ENCODE measurements at places on chromosomes 12 and 14.

DNA sequence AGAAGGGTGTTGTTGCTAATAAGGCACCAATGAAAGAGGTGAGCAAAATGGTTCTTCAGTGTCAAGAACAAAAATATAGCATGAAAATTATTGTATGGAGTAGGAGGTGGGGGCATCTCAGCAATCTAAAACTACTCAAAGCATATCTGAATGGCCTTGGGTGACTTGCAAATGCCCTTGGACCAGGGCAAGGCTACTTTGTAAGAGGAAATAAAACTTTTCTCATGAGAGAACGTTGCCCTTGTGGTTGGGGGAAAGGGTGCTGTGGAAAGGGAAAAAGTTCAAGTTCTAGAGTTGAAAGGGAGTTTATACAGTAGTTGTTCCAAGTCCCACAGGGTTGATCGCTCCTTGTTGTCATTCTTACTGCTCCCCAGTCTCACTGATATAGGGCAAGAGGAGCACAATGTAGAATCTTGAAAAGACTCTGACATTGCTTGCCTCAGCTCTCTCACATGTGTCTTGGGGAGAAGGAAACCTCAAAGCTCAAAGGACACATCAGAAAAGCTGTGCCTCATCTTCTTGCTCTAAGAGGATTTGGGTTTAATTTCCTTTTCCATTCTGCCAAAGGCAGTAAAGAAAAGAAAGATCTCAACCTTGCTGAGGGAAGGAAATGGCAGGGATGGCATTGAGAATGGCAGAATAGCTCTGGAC lies 270.5 kb downstream of the DUSP6 start:
- DNase-seq = no peak

GRCh38 chr12:132267873-132268272 lies 61.5 kb downstream of the GALNT9 start:
- DNase-seq = no peak

DNA sequence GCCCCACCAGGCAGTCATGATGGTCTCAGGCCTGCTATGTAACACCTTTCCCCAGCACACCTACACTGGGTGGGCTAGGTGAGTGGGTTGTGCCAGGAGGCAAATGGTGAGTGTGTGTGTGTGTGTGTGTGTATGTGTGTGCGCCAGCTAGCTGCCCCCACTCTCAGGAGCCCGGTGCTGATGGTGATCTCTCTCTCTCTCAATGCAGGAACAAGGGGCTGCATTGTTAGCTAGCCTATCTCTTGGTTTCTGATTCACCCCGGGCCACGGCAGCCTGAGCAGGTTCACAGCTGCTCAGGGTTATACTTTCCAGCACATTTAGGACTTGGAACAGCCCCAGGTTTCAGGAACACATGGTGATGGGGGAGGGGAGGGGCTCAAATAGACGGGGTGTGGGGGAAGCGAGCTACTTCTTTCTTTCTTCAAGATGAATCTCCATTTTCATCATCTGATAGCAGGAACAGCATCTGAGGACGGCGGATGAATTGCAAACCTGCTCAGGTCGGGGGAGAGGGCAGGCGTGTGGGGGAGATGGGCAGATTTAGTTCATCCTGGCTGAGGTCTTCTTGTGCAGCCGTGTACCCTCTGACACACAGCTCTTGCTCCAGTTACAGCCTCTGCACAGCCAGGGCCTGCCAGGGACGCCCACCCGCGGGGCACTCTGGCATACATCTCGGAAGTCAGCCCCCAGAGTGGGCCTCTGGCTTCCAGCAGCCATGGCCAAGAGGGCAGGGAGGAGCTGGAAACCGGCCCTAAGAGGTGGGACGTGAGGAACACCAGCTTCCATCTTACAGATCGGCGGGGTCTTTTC lies 137.6 kb downstream of the ZFP36L1 start:
- DNase-seq = no peak

- DNase-seq = no peak
Measured at GRCh38 chr12:65946821-65947220, 122.5 kb downstream of the HMGA2 start.

- no peak for DNase-seq
Measured at GRCh38 chr12:30219047-30219446, 435.3 kb upstream of the TMTC1 start.

GRCh38 chr14:60153991-60154390 lies 11.2 kb downstream of the DHRS7 start:
- DNase-seq = no peak

DNA sequence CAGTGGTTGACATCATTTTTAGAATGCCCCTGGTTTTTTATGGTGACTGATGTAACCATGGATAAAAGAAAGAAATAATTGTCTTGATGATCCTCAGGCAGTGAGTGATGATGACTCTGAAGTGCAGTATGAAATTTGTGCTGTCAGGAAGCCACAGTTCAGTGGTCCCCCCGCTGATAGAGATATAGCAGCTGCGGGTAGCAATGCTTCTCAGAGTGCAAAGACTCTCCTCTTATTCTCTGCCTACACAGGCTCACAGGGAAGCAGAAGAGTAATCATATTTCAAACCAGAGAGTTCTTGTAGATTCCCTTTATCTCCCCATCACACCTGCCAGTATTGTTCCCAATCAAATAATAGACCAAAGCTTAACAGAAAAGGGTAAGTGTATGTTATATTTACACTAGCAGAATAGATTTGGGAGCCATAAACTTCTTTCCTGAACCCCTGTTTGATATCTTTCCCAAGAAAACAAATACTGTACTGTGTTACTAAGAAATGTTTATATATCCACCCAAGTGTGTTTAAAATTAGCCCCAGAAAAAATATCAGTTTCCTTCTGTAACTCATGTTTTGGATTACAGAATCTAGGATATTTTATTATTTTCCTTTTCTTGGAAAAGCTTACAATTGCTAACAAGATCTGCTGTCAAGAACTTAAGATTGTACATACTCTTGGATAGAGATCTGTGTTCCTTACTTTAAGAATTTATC lies 1817.4 kb upstream of the FLRT2 start:
- DNase-seq = no peak

- DNase-seq = no peak
Measured at GRCh38 chr12:68259318-68259940, 6.0 kb upstream of the IL22 start.

DNA sequence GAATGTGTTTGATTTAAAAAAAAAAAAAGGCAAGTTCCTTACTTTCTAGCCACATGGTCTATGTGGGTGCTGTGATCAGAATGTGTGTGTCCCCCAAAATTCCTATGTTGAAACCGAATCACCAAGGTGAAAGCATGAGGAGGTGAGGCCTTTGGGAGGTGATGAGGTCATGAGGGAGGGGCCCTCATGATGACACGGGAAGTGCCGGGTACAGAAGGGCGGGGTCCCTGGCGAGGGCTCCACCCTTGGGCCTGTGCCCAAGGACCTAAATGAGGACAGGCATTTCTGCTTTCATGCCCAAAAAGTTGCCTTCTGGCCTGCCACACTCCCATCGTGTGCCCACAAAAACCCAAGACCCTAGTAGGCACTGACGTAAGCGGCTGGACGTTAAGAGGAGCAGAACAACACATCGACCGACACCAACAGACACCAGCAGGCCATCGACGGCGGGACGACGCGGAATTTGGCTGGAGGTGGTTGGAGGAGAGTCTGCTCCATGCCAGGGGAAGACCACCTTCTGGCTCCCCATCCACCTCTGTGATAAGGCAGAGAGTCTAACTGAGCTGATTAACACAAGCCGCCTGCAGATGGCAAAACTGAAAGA lies 211.8 kb downstream of the FOXN3 start:
- DNase-seq = no peak

- no peak for DNase-seq
Measured at GRCh38 chr12:132219323-132219722, 75.1 kb downstream of the NOC4L start.

All from activated CD8-positive, alpha-beta memory T cell treated with anti-CD3 and anti-CD28 coated beads for 1 hour (primary cell).